ENCODE measurements at places on chromosomes 7 and 10.

DNA sequence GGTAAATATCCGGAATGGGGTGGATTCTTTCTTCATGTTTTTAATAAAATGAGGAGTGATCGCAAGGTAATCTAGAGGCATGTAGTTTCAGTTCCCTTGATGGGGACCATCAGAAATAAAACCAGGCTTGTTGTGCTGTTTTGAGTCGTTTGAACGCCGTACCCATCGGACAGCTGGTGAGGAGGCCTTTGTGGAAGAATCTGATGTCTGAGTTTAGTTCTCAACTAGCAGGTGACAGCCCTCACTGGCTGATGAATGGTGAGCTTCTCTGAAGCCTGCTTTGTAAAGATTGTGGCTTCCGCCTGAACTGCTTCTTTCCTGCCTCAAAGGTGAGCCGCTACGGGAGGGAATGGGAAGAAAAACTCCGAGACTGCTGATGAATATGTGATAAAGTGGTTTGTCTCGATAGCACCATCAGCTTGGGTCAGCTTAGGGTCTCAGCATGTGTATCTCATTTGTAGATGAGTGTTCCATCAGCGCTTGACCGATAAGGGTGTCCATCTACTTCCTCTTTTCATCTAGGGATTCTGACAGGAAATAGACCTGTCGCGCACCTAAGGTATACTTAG is 977 bp downstream of the TMEM248 start:
- peak; percentile 22 for DNase-seq

DNA sequence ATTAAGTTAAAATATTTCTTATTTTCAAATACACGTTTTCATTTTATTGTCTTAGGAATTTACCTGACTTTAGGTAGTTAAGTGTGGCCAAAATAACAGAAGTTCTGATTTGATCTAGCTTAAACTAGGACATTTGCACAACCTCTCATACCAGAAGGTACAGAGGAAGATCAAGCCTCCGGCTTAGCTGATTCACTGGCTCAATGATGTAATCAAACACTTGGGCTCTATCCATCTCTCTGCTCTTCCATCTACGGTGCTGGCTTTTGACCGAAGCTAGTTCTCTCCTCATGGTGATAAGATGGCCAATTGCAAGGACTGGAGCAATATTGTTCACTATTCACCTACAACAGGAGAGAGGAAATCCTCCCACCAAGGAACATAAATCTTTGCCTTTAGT is 12.2 kb upstream of the HYCC1 start:
- no peak for DNase-seq

DNA sequence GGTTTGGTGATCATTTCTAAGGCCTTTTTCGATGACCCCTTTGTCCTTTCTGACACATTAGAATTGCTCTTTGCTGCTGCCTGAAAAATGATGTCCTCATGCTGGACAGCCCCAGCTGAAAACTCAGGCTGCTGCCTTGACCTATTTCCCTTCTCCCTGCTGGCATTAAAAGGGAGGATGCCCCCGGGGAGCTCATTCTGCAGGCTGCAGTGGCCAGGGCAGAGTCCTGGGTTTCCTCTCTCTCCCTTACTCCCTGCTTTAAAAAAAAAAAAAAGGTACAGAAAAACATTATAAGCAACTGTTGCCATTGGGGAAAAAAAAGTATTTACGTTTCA is 35.4 kb downstream of the LRRC4 start:
- DNase-seq, result no peak

GRCh38 chr10:6654571-6654970 is 74.5 kb upstream of the PRKCQ start:
- DNase-seq, result no peak

GRCh38 chr10:84140036-84140379 is 699 bp downstream of the GHITM start:
- no peak for DNase-seq

DNA sequence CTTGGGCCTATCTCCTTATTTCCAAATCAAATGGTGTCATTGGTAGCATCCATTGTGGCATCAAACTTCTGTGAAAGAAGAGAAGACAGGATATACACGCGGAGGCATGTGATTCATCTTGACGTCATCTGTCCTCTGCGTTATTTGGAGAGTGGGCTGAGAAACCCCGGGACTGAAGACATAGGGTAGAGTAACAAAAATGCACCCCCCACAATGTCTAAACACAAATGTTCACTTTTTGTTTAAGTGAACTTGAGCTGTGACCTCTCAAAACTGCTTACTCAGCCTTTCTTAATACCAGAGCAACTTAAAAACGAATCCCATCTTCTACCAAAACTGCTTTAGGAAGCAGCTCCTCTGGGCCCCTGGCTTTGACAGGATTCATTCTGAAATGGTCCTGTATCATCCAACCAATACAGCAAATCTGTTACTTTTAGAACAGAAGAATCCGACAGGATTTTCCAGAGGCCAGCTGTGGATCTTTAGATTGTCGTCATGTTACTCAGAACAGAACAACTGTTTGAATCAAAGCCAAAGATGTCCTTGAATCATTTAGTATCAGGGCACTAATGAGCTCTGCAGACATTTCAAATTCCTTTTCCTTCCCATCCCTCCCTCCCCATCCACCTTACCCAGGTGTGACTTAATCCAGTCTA is 438.1 kb downstream of the SUGCT start:
- no peak for DNase-seq

DNA sequence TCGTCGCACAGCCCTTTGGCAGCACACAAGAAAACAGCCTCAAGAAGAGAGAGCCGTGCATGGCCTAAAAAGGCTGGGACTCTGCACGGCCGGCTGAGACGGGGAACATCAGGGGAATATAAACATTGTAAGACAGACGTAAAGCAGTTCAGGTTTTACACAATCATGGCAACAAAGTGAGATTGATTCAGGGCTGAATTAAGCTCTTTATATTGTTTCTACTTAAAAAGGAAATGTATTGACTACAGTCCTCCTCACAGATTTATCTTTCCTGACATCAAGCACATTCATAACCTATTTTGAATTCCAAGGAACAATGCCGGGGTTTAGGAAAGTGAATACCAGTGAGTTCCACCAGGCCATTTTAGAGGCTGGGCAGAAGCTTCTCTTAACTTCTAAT is 25.2 kb downstream of the SORBS1 start:
- no peak for DNase-seq

DNA sequence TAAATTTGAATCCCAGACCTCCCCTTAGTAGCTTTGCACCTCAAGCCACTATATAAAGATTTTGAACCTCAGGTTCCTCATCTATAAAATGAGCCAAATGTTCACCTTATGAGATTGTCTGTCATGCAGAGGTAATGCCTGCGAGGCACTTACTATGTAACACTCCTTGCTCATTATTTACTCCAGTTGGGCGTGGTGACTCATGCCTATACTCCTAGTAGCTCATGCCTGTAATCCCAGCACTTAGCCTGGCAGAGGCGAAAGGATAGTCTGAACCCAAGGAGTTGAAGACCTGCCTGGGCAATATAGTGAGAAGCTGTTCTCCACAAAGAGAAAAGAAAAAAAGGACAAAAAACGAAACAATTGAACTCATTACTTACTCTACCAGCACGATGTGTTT is 82.2 kb downstream of the MDFIC start:
- no peak for DNase-seq

DNA sequence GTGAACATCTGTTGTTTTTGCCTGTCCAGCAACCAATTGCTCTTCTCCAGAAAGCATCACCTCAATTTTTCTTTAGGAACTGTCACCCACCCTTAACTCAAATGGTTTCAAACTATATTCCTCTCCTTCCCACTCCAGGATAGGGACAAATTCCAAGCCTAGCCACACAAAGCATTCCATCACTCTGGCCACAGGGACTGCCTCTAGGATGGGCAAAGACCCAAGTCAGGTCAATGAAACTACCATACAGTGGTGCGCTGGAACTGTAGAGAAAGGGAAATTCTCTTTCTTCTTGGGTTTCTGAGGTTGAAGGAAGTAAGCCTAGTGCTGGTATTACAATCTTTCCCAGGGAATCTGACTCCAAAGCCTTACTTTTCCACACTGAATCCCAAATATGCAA is 3.6 kb downstream of the MICU1 start:
- DNase-seq, result no peak

DNA sequence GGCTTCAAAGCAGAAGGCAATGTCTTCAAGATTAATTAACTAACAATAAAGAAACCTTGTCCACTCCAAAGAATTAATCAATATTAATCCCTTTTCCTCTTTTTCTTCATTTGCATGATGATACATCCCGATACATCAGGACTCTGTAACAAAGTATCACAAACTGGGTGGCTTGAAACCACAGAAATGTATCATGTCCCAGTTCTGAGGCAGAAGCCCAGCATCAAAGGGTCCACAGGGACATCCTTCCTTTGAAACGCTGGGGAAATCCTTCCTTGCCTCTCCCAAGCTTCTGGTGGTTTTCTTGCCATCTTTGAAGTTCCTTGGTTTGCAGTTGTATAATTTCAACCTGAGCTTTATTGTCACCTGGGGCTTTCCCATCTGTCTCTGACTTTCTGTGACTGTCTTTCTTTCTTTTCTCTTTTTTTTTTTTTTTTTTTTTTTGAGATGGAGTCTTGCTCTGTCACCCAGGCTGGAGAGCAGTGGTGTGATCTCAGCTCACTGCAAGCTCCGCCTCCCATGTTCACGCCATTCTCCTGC is 210.2 kb upstream of the ADARB2 start:
- DNase-seq, result no peak

- no peak for DNase-seq
These were observed 819 bp downstream of the HYCC1 start for GRCh38 chr7:23012908-23013714.

- DNase-seq, result no peak
These were observed at the start of gene PAXIP1 for GRCh38 chr7:155003092-155003375. Gene PAXIP1 (minus strand): TSS chr7:155003124. CDS start chr7:155002929, 195 bp downstream.

DNA sequence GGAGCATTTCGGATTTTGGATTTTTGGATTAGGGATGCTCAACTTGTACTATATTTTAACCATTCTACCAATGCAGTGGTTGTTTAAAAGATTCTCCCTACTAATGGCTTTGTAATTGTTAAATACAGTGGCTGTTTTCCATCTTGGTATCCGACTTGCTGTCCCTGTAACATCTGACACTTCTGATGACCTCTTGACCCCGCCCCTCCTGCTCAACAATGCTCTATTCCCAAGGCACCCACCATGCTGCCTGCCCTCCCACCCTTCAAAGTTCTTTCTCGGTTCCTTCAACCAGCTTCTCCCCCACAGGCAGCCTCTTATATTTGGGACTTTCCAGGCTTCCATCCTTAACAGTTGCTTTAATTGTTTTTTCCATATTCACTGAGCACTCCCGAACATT is 2.0 kb downstream of the PRTFDC1 start:
- no peak for DNase-seq

DNA sequence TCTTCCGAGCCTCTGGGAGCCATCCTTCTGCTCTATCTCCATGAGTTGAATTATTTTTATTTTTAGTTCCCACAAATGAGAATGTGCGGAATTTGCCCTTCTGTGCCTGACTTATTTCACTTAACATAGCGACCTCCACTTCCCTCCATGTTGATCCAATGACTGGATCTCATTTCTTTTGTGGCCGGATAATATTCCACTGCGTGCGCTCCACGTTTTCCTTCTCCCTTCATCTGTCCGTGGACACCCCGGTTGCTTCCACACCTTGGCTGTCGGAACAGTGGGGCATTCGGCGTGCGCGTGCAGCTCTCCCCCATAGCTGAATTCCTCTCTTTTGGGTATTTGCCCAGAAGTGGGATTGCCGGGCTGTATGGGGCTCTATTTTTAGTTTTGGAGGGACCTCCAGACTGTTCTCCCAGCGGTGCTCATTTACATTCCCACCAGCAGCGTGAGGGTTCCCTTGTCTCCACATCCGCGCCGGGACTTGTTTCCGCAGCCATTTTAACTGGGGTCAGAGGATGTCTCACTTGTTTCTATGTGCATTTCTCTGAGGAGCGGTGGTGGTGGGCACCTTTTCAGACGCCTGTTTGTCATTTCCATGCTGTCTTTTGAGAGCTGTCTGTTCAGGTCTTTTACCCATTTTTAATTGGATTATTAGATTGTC is 51.0 kb upstream of the SUN1 start:
- no peak for DNase-seq

- no peak for DNase-seq
These were observed 21.8 kb downstream of the RP9 start for GRCh38 chr7:33087356-33087755.

DNA sequence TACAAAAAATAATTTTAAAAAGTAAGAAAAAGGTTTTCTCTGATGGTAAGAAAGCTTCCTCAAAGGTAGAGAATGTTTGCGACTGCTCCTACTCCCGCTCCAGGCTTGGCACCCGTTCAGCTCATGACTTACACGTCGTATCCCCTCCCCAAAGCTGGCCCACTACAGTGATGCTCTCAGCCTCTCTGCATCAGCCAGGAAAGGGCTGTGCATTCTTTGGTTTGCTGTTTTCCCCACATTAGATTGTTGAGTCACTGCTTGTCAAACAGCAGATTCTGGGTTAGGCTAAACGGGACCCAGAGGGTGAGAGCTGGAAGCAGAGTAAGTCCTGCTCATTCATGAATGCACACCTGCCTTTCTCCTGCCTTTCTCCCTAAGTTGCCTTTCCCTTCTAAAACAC is 54.7 kb upstream of the NMT2 start:
- DNase-seq, result no peak

- DNase-seq, result no peak
These were observed 1029.0 kb downstream of the GRM8 start for GRCh38 chr7:126223729-126224128.

GRCh38 chr7:158858592-158859503 is 2.5 kb downstream of the DYNC2I1 start:
- DNase-seq, result no peak

DNA sequence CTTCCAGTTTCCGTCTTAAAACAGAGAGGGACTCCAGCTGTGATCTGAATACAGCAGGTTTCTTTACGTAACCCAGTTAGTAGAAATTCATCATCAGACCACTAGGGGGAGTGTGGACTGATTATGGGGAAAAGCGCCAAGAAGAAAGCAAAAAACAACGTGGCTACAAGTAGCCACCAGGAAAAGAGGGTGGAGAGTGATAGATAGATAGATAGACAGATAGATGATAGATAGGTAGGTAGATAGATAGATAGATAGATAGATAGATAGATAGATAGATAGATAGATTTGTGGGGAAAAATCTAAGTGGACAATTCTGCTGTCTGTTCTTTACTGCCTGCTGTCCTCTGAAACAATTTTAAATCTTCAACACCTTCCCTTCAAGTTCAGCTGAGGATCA is 12.7 kb upstream of the AKR1B10 start:
- peak; percentile 31 for DNase-seq

DNA sequence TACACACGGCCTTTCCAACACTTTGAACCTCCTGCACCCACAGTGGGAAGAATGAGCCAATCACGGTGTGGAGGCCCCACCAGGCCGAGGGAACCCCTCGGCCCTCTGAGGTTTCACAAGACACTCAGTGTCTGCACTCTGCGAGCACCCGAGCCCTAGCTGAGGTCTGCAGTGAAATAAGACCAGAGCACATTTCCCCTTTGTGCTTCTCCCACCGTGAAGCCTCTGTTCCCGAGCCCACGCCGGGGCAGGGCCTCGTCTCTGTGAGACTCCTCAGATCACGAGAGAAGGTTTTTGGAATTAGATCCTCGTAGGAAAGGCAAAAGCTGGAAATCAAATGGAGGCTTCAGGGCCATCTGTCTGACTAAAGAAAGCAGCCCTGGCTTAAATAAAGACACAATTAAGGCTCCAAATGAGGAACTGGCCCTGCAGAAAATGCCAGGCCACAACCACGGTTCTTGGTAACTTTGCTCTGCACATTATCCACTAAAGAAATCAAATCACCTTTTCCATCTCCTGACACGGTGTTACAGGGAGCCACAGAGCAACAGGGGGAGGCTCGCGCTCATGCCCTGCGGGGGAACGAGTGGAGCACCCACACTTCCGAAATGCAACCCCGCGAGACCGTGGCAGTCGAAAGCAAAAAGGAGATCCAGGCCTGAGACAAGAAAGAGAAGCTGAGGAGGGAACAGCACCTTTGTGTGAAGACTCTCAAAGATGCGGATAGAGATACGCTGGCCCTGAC is 43.7 kb downstream of the FAM53B start:
- no peak for DNase-seq

Measured in GM12864 (cell line).